ENCODE measurements at places on chromosomes 3 and 15.

DNA sequence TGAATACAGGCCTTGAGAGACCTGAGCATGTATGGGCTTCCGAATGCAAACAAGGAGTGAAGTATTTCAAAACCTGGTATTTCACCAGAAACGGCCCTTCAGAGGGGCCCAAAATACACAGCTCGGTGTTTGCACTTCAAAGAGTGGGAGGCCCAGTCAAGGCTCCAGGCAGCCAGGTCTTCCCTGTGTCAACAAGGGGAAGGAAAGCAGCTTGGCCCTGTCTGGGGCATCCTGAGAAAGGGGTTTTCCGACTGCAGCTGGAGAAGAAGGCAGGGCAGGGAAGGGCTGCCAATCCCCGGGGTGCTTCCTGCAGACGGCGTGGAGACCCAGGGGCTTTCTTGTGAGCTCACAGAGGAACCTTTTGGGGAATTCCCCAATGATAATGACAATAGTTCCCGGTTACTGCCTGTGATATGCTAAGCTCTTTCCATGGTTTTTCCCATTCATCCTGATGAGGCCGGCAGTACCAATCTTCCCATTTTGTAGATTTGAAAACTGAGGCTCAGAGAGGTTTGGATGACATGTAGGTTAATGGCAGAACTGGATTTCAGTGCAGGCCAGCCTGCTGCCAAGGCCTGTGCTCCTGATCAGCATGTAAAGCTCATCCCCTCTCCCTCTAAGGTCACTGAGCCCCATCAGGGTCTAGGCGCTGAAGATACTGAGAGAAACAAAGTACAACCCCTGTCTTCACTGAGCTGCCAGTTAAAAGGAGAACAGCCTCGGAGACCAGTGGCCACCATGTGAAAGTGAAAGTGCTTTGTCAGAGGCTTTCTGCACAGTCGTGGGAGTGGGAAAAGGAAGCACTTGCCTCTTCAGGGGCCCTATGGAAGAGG lies 43.0 kb upstream of the TLE3 start:
- no peak for DNase-seq

DNA sequence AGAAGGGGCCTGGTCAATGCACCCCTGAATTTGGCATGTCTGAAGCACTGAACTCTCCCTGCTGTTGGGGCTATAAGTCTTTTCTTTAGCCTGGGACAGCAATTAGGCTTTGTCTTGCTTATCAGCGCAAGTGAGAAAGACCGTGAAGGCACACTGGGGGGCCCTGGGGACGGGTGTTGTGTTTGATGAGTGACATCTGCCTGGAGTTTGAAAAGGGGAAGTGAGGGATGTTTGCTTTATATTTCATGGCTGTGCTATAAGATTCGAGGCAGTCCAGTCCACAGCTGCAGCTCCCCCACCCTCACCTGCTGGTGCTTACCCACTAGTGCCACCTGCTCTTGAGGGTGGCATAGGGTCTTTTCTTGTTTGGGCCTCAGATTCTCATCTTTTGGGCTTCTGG lies 44.8 kb downstream of the CEMIP start:
- DNase-seq = no peak

- DNase-seq = peak; percentile 42
Observed at GRCh38 chr3:37243820-37244748, 69.7 kb upstream of the LRRFIP2 start.

GRCh38 chr3:29353807-29354206 lies 72.9 kb downstream of the RBMS3 start:
- DNase-seq = no peak

GRCh38 chr3:37921025-37921424 lies 59.3 kb downstream of the CTDSPL start:
- DNase-seq = no peak

DNA sequence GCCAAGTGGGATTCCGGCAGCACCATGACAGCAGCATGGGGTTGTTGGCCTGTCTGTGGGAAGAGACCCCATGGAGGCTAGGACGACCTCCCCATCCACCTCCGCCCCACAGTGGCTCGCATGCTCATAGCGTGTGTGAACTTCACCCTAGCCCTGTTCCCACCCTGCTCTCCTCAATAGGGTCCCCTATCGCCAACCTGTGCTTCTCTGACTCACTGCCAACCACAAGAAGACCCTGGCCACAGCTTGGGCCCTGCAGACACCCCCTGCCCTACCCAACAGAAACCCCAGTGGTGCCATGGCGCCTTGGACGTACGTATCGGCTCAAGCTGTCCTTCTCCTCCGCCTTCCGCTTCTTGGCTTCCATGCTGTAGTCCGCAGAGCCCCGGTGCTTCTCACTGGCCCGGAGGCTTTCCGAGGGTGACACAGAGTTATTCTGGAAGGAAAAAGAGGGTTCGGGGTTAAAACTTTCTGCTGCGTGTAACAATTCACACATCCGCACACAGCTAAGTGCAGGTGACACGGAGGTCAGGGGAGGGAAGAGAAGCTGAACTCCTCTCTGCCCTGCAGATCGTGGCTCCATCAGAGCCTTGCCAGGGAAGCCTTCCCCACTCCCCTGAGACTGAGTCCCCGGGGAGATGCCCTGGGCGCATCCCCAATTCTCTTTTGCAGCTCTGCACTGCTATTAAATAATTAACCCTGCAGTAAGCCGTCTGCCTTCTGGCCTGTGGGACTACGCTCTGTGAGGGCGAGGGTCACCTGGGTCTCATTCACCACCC lies 37.3 kb downstream of the TLE3 start:
- DNase-seq = no peak

GRCh38 chr15:56821721-56822425 lies 88.6 kb upstream of the ZNF280D start:
- DNase-seq = peak; percentile 54

DNA sequence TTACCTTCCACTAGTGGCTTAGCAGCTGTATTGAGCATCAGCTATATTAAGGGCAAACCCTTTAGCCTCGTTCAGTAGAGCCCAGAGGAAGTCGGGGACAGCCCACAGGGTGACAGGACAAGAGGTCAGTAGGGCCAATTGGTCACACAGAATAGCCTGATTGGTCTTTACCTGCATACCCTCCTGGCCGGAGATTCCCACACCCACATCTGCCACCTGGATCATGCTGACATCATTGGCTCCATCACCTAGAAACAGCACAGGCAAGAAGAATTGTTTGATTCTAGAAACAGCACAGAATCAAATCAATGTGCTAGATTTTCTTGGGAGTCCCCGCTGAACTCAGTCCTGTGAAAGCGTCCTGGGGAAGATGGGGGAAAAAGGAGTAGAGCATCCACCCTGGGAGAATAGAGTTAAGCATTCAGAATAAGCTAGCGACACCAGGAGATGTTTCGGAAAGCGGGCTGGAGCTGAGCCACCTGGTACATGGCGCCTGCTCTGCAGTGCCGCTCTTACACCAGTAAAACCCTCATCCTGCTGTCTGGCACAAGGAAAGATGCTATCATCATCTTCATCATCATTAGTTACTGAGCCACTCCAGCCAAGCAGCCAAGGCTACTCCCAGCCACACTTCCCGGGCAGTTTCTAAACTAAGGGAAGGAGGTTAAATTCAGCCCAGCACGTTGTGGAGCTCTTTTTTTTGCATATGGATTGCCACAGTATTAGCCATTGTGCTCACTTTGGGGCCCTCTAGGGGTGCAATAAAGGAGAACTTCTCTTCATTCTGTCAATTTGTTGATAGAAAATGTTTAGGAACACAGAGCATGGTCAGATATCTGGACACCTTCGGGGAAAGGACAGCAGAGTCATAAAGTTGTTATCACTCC lies 171.3 kb downstream of the ATP10A start:
- no peak for DNase-seq

GRCh38 chr15:40982855-40983254 lies 29.6 kb downstream of the CHAC1 start:
- no peak for DNase-seq

DNA sequence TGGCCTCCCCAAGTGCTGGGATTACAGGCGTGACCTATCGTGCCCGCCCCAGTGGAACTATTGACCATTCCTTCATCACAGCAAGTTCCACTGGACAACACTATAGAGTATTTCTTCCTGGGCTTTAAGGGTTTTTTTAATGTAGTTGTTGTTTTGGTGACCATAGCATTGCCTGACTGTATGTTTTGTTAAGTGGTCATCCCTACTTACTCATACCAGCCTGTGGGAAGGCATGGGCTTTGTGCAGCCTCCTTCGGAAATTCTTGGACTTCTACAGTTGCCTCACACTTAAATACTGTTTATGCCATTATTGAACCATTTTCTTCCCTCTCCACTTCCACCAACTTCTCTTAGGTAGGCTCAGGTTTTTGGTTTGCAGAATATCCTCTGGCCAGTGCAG lies 19.9 kb upstream of the ALPK3 start:
- DNase-seq = no peak

GRCh38 chr15:60772395-60773120 lies 293.6 kb upstream of the ICE2 start:
- DNase-seq = no peak

GRCh38 chr3:88061746-88062145 lies 2.7 kb downstream of the ZNF654 start:
- DNase-seq = no peak

DNA sequence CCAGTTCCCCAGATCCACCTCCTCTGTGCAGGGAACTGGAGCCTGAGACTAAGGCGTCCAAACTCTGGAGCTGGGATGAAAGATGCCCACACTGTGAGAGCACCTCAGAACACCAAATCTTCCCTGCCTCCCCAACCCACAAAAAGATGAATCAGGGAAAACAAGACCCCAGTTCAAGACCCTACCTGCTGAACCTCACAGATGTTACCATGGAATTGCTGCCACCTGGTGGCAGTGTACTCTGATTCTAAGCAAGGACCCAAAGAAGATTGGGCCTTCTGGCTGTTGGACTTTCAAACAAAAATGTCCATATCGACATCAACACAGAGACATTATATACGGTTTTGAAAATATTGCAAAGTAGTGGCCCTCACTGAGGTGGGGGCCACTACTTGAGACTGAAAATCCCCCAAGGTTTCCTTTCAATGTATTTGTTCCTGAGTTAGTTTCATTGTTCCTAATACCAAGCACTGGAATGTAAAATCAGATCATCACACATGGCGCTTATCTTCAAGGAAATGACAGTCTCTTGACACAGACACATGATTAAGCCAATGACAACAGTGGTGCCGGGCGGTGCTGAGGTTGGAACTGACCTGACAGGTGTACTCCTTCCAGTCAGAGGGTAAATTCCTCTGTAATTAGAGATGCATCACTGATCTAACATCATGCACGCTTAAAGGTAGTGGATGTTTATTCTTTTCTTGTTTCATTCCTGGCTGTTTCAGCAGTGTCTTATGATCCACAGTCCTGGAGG lies 67.6 kb downstream of the SLC6A11 start:
- no peak for DNase-seq

DNA sequence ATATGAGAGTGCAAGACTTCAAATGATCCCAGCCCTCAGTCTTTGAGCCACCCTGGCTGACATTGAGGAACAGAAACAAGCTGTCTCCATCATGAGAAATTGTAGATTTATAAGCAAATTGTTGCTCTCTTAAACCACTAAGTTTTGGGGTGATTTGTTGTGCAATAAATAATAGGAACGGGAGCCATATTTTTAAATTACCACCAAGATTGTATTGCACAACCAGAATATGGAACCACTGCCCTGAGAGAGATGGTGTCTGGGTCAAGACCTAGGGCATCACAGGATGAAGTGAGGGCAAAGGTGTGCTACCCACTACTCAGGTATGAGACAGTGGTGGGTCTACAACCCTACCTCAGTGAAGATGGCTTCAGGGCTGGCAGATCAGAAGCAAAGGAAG lies 2.3 kb upstream of the CFAP92 start:
- DNase-seq = no peak

DNA sequence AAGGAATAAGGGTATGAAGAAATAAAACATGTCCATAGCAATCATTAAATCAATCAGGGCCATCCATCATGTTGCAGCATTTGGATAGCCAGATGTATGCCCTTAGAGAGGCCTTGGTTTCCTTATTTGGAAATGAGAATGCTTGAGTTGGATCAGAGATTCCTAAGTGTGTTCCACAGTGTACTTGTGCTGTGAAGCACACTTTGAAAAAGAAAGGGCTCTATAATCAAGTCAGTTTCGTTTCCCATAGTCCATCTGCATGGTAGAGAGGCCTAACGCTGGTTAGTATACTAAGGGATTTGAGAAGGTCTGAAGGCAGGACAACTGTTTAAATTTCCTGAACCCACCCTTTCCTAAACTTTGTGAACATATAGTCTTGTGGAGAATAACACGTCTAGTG lies 30.9 kb downstream of the RBMS3 start:
- DNase-seq = no peak

DNA sequence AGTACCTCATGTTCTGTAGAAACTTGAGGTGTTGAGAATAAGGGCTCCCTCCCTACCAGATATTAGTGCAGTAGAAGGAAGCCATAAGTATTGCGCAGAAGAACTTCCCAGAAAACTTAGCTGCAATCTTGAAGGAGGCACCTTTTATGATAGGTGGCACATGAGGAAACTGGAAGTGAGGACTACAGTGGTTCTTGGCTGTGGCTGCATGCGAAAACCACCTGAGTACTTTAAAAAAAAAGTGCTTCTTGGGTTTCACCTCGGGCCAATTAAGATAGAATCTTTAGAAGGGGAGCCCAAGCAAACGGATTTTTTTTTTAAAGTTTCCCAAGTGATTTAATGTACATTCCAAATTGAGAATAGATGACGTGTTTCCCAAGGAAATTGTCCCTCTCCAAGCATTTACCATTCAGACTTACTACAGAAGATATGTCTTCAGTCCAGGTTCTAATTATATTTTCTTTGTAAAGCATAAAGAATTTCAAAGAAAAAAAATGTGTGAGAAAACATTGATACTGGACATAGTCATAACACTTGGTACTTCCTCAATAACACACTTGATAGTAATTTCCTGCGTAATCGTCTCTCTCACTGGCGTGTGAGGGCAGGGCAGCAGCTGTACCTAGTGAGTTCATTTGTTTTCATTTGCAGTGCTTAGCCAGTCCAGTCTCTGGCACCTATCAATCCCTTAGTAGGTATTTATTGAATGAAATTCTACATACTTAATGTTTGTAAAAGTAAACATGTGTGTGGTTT lies 12.3 kb upstream of the NR1I2 start:
- DNase-seq = no peak

DNA sequence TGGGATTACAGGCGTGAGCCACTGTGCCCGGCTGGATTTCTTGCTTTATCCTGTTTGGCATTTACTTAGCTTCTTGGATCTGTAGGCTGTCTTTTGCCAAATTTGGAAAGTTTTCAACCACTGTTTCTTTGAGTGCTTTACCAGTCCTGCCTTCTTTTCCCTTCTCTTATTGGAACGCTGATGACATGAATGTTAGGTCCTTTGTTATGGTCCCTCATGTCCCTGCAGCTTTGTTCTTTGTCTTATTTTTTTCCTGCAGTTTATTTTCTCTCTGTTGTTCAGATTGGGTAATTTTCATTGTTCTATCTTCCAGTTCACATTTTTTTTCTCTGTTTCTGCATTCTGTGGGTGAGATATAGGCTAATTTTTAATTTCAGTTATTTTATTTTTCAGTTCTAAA lies 25.0 kb downstream of the SH3GL3 start:
- no peak for DNase-seq

DNA sequence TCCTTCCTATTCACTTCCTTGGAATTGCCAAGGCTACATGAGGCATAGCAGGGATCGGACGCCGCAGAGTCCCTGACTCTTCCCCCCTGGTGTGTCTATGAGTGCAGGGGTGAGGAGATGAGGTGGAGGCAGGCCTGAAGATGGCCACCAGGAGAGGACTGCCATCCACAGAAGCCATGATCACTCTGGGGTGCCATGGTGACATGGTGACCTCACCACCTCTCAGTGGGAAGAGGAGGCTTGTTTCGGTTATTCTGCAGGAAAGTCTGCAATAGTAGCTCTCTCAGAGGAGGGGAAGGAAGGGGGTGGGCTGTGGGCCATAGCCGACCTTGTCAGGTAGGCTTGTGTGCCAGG lies 57.0 kb upstream of the LIMD1 start:
- no peak for DNase-seq

Measured in activated CD8-positive, alpha-beta memory T cell treated with anti-CD3 and anti-CD28 coated beads, Interleukin-2, amount 50 U/mL, for 4 hours (primary cell).